ENCODE measurements at places on chromosomes 3 and 15.
A peak's percentile ranks its signal among the peaks of the same experiment; 100 is the strongest.

- DNase-seq, result no peak
Measured at GRCh38 chr3:152606146-152606545, 228.8 kb upstream of the P2RY1 start.

- DNase-seq, result peak; percentile 85
Measured at GRCh38 chr3:149703466-149703865, 45.6 kb upstream of the WWTR1 start.

DNA sequence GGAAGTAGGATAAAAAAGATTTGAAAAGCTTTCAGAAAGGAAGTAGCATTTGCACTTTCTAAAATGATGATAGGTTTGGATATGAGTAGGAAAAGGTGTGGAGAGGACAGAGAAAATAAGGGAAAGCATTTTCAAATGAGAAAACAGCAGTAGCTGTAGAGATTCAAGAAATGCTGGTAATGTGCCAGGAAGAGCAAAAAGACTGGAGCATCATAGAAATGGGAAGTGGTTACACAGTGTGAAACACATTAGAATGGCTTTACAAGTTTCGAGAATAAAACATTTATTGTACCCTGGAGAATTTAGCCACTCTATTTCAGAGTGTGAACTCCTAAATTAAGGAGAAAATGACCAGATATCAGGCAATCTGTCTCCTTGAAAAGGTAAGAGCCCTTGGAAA lies 108.3 kb upstream of the CHL1 start:
- no peak for DNase-seq

GRCh38 chr3:106421426-106421825 lies 552.6 kb upstream of the CBLB start:
- DNase-seq, result no peak

- peak; percentile 77 for DNase-seq
Measured at GRCh38 chr15:62889734-62890505, 152.6 kb upstream of the TPM1 start.

- no peak for DNase-seq
Measured at GRCh38 chr3:171172070-171172469, 145.6 kb upstream of the SLC2A2 start.

DNA sequence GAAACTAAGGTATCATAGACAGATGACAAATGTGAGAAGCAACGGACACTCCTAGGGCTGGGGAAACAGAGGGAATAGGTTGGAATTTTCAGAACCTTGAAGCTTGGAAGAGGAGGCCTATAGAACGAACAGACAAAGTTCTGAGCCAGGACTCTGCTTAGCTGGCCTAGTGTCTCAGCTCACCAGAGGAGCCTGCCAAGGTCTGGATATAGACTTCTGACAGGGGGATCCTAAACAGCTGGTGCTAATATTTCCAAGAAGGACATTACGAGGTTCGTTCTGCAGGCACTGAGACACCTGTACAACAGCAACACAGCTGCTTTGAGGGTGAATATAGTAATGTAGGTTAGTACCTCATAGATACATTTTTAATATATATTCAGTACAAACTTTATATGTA lies 266.3 kb downstream of the CHL1 start:
- DNase-seq, result no peak

- DNase-seq, result peak; percentile 88
Measured at GRCh38 chr3:50237754-50238548, 1.9 kb downstream of the GNAI2 start.

DNA sequence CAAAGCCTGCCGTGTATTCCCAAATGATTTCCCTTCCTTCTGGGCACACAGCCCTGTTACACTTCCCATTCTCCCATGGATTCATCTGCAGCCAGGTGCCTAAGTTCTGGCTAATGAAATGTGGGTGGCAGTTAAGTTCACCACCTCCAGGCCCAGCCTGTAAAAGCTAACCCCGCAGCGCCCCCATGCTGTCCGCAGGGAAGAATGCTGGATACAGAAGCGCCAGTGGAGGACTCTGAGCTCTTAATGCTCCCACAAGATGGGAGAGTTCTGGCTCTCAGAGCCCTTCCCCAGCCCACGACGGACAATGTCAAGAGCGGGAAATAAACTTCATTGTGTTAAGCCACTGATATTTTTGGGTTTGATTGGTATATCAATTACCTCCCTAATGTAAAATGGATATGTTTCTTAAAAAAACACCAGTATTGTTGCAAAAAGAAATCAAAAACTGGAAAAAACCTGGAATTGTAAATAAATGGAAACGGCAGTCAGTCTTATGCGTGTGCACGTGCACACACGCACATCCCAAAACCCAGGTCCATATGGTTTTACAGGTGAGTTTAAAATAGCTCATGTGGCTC lies 37.7 kb upstream of the FGD5 start:
- DNase-seq, result peak; percentile 18

DNA sequence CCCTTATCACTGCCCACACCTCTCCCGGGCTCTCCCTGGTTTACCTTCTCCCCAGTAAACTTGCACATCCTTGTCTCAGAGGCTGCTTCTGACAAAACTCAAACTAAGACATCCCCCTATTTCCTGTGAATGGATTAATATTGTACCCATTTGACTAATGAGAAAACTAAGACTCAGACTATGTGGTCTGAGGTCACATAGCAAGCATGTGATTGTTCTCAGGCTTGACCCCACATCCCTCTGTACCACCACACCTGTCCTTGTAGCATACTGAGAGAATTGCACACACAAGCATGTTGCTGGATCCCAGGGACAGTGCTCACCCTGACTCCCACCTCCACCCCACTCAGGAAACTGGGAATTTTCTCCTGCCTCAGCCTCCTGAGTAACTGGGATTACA lies 90.7 kb upstream of the HES1 start:
- no peak for DNase-seq

DNA sequence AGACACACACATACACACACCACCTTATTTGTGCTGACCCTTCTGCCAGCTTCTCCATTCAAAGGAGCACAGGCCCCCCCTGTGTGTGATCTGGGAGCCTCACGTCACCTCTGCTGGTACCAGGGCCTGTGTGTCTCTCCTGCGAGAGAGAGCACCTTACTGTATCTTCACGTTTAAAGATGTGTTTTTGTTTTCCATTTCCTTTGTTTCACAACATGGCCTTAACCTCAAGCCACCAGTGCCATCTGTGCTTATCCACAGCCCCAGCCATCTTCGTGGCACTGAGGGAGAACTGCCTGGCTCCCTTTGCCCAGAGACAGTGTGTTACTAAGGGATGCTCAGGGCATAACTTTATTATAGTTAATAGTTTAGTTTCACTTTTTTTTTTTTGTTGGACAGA lies 52.3 kb downstream of the ABHD2 start:
- DNase-seq, result no peak

DNA sequence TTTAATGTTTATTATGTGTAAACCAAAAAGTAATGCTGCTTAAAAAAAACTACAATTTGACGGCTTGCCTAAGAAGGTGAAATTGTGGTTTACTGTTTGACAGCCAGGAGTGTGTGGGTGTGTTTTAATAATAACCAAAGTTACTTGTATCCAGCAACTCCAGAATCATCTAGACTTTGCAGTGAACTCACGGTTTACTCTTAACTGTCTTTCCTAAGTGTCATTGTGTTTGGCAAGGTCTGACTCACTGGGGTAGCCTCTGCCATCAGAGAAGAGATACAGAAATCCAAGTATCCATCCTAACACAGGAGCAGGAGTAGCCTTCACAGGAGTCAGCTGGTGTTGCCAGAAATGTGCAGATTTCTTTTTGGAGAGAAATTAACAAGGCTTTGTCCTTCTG lies 151.1 kb downstream of the CTNNB1 start:
- no peak for DNase-seq

- DNase-seq, result no peak
Measured at GRCh38 chr3:152339881-152340505, 71.3 kb downstream of the MBNL1 start.

GRCh38 chr15:82999905-83000671 lies 11.4 kb downstream of the C15orf40 start:
- peak; percentile 52 for DNase-seq

DNA sequence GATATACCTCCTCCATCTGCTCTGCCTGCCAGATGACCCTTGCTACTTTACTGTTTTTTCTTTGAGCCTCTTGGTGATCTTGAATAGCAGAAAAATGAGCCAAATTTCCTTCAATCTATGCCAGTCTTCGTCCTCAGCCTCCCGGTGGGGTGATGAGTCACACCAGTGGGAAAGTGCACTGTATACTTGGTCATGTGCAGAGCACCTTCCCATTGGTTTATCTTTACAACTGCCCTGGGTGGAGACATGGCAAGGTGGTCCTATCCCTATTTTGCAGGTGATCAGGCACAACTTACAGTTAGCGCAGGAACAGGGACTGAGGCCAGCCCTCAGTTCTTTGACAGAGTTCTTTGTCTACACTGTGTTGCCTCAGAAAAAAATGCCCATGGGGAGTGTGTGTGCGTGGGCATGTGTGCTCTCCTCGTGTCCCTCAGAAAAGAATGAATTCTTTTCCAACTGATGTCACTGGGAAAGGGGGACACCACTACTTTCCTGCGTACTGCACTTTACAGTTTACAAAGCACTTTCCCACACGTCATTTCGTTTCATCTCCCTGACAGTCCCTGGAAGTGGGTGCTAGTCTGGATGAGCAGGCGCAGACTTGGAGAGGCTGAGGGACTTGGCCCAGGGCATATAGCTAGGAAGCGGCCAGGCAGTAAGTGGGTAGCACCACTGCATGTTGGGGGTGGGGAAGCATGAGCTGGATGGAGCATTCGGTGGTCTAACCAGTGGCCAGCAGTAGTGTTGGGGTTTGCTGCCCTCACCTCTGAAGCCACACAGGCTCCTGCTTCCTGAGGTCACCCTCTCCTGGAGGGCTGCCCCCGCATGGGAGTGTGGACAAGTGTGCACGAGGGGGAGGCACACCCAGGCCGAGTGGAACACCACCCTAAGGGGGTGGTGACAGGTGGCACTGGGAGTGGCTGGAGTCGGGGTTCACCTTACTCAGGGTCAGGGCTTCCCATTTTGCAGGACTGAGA lies 24.1 kb downstream of the SMAD3 start:
- DNase-seq, result peak; percentile 51

DNA sequence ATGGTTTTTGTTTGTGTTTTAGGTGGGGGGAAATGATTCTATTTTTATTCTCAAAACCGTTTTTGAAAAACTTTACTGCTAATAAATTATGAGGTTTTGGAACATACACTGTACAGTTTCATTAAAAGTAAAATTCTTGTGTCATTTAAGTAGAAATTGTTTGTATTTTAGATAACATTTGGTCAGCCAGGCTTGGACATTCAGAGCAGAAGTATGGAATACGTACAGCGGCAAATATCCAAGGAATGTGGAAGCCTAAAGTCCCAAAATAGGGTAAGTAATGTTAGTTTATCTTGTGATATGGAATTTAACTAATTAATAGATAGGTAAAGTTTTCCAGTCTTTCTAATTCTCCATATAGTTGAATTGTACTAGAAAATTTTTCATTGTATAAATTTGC lies 96.6 kb downstream of the SPRED1 start:
- no peak for DNase-seq

DNA sequence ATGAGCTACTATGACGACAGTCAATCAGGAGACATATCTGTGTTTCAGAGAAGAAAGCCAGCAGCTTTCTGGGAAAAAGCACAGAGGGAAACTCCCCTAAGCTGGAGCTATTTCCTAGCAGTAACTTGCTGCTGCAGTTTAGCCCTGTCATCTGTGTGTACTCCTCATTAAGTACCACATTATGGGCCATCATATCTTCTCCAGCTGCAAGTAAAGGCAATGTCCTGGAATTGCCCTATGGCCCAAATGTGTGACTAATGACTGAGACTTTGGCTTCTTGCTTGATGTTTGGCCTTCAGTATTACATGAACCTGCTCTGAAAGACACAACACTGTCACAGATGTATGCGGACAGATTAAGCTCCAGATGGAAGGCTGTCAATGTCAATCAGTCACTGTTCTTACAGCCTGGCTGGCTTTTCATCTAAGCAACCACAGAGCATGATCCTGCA lies 190.8 kb downstream of the FHIT start:
- no peak for DNase-seq

DNA sequence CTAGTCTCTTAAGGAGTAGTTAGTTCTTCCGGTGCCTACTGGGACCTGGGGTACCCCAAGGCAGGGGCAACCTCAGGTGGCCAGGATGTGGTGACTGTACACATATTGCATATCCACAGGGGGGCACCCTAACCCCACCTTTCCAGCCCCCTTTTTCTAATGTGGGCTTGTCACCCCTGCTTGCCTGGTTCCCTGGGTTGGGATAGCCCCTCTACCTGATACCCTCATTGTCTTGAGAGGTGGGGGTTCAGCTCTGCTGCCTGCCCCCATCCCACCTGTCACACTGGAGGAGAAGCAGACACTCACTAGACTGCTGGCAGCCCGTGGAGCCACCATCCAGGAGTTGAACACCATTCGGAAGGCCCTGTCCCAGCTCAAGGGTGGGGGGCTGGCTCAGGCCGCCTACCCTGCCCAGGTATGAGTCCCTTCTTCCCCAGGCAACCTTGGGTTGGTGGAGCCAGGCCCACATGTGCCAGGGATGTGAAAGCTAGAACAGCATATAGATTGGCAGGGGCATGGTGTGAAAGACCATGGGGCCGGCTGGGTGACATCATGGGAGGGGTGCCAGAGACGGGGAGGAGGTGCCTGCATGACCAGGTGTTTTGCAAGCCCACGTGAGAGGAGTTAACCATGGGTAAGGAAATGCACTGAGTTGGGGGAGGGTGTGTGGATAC lies 4.0 kb downstream of the GLYCTK start:
- DNase-seq, result no peak

DNA sequence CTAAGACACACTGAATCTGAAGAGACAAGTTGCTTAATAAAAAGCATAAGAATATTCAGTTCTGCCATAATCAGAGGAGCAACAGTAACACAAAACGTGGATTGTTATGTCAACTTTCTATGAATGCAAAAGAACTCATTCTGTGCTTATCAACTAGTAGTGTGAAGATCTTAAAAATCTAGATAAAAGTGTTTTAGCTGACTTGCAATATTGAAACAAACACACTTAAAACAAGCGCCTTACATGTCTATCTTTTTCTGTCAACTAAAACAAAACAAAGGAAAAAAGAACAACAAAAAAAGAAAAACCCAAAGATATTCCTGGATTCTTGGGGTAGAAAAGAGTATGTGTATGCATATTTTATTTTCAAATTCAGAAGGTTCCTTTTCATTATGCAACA lies 37.7 kb downstream of the TASOR start:
- DNase-seq, result no peak

GRCh38 chr15:85710340-85710842 lies 84.3 kb downstream of the KLHL25 start:
- DNase-seq, result no peak

DNA sequence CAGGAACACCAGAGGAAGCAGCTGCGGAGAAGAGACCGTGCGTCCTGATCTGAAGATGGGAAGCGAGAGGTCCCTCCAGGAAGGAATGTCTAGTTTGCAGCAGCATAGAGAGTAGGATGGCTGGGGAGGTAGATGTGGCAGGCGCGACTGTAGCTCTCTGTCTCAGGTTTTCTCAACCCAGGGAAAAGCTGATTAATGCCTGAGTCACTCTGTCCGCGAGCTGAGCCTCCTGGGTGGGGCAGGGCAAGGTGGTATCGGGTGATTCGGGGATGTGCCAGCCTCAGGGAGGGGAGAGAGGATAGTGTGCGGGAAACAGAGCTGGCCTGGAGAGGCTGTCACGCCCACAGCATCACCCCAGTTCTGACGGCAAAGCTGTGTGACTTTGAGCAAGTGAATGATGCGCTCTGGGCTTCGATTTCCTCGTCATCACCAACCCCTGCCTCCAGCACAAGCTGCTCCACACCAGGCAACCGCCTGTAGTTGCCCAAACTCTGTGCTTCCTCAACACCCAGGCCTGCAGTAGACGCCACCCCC lies 28.4 kb downstream of the CPN2 start:
- DNase-seq, result peak; percentile 25

- no peak for DNase-seq
Measured at GRCh38 chr15:92158426-92158825, 235.3 kb upstream of the ST8SIA2 start.
